Mesenchymal stem cell (in vitro differentiated cells and primary cell): ENCODE measurements at places on chromosomes 16 and 17.

DNA sequence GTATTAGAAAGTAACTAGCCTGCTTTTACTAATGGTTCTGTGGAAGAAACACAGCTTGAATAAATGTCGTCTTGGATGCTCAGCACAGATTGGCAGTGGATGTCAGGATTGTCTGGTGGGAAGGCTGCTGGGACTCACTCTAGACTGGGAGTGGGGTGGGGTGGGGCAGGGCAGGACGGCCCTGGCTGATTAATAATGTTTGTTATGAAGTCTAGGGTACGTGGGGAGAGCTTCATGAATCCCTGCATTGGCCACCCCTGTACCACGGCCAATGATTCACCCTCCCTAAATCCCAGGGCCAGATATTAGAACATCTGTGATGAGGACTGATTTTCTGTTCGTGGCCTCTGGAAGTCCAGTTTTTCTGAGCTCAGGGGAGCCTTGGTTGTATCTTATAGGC lies 421.0 kb downstream of the WWOX start:
- no peak for DNase-seq
- H3K36me3 ChIP-seq = no peaks in the 10 kb centered on the region
- H3K27ac ChIP-seq = no peak overlapping the region
- H3K4me3 ChIP-seq = no peak overlapping the region

GRCh38 chr16:69428652-69429051 lies 4.2 kb downstream of the CYB5B start:
- H3K27me3 ChIP-seq = no peaks in the 10 kb centered on the region
- no peak overlapping the region for H3K4me3 ChIP-seq
- peaks cover 31% of the 10 kb centered on the region for H3K36me3 ChIP-seq
- no peak overlapping the region for H3K27ac ChIP-seq

DNA sequence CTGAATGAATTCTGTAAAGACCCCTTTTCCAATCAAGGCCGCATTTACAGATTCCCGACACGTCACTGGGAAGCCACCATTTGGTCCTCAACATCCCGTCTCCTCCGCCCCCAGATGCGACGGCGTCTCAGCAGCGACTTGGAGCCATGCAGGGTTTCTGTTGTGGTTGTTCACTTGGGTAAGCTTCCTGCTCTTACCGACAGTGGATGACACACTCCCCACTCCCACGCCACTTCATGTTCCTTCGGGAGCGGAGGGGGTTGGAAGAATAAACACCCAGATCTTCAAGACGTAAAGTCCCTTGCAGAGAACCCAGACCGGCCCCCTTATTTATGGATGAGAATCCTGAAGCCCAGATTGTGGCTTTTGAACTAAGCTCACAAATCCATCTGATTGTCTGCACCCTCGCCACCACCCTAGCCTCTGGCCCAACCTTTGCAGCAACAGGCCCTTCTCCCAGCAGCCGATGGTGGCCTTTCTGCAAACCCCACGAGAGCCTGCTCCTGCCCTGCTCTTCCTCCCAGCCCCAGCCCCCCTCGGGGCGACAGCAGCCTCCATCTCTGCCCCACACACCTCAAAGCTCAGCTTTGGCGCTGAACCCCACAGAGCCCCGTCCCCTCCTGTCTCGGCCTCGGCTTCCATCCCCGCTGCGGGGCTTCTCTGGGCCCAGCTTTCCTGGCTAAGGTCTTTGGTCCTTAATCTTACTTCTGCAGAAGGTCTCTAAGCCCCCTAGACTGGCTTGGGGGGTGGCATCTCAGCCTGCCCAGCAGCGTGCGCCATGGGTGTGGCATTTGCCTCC lies 19.0 kb upstream of the OSGIN1 start:
- no peak overlapping the region for H3K4me3 ChIP-seq
- H3K27me3 ChIP-seq = peaks cover 51% of the 10 kb centered on the region
- H3K27ac ChIP-seq = no peak overlapping the region
- H3K36me3 ChIP-seq = no peaks in the 10 kb centered on the region
- no peaks in the 10 kb centered on the region for H3K4me1 ChIP-seq

DNA sequence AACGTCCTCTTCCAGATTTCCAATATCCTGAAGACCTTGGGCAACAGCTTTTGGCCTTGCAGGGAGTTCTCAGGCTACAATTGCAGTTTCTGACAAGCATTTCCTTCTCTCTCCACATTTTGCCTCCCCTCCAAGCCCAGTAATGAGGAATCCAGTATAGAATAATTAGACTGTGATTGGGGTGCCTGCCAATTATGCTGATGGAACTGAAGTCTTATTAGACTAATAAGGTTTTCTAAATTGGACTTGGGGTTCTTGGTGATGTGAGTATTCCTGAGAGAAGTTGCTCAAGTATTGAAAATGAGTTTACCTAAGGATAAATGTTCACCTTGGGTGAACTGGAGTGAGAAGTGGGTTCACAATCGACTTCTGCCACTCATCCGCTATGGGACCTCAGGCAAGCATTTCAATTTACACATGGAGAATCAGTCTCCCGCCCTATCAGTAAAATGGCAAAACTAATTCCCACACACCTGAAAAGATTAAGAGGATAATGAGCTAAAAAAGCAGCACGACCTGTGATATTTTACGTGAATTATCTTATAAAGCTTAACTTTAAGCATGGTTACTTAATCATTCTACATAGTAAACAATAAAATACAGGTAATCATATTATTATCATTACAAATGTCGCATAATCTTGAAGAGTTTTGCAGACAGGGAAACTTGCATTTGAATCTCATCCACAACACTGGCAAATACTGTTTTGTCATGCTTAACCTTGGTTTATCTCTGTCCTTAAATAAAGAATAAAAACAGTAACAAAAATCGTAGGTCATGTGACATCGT lies 628.0 kb downstream of the TMEM114 start:
- H3K4me1 ChIP-seq = no peaks in the 10 kb centered on the region
- H3K27ac ChIP-seq = no peak overlapping the region
- no peaks in the 10 kb centered on the region for H3K36me3 ChIP-seq
- no peaks in the 10 kb centered on the region for H3K27me3 ChIP-seq
- H3K4me3 ChIP-seq = no peak overlapping the region

GRCh38 chr17:57706761-57707160 lies 38.3 kb downstream of the CCDC182 start:
- H3K27me3 ChIP-seq = peaks cover 38% of the 10 kb centered on the region
- no peak overlapping the region for H3K27ac ChIP-seq
- no peak for DNase-seq

GRCh38 chr16:73216932-73217331 lies 169.0 kb upstream of the ZFHX3 start:
- DNase-seq = no peak
- no peak overlapping the region for H3K4me3 ChIP-seq
- H3K27me3 ChIP-seq = no peaks in the 10 kb centered on the region
- H3K27ac ChIP-seq = no peak overlapping the region
- H3K4me1 ChIP-seq = no peaks in the 10 kb centered on the region

- no peaks in the 10 kb centered on the region for H3K27me3 ChIP-seq
- no peak overlapping the region for H3K27ac ChIP-seq
- no peak overlapping the region for H3K4me3 ChIP-seq
- no peaks in the 10 kb centered on the region for H3K4me1 ChIP-seq
Observed at GRCh38 chr16:48261569-48261968, 14.2 kb upstream of the ABCC11 start.

- H3K4me3 ChIP-seq = no peak overlapping the region
- no peaks in the 10 kb centered on the region for H3K4me1 ChIP-seq
- no peaks in the 10 kb centered on the region for H3K27me3 ChIP-seq
- peaks cover 64% of the 10 kb centered on the region for H3K36me3 ChIP-seq
Observed at GRCh38 chr16:72021043-72021442, 12.5 kb downstream of the DHODH start.

GRCh38 chr17:65542610-65543009 lies 18.8 kb downstream of the AXIN2 start:
- H3K4me3 ChIP-seq = no peak overlapping the region
- no peaks in the 10 kb centered on the region for H3K27me3 ChIP-seq
- peaks cover 46% of the 10 kb centered on the region for H3K36me3 ChIP-seq
- H3K27ac ChIP-seq = no peak overlapping the region

- H3K27ac ChIP-seq = no peak overlapping the region
- no peaks in the 10 kb centered on the region for H3K27me3 ChIP-seq
- H3K4me3 ChIP-seq = no peak overlapping the region
- H3K4me1 ChIP-seq = no peaks in the 10 kb centered on the region
- DNase-seq = no peak
- peaks cover 9% of the 10 kb centered on the region for H3K36me3 ChIP-seq
Observed at GRCh38 chr16:68041783-68042182, 18.7 kb downstream of the DUS2 start.

DNA sequence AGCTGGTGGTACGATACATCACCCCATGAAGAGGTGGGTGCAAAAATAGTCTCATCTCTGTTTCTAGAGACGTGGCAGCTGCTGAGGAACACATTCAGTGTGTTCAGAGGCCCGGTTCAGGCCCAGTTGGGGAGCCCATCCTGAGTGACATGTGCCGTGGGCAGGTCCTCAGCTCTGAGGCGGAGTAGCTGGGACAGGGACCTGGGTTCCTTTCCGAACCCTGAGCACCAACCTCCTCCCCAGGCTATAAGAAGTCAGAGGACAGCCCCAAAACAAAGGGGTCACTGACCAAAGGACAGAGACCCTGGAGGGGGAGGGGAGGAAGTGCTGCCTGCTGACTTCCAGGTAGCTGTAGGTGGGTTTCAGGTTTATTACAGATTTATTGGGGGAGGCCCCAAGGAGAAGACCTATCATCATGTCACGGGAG lies 5.1 kb downstream of the LDHD start:
- peaks cover 43% of the 10 kb centered on the region for H3K4me1 ChIP-seq
- H3K27me3 ChIP-seq = no peaks in the 10 kb centered on the region
- DNase-seq = no peak
- no peak overlapping the region for H3K4me3 ChIP-seq

DNA sequence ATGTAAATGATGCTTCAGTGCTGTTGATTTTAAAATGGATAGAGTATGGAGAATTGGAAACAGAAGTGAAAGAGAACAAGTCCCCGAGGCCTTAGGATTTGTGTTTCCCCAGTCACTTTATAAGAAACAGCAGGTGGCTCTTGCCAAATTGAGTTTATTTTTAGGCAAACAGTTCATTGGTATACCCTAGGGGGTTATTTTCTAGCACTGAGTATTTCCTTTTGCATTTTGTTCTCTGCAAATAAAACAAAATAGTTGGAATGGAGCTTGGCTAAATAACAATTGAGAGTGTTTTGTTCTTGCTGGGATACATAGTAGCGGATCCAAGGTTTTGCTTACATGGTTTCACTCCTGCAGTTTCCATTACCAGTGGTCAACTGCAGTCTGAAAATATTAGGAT lies 591.1 kb upstream of the C16orf82 start:
- no peak overlapping the region for H3K27ac ChIP-seq
- no peak overlapping the region for H3K4me3 ChIP-seq
- no peaks in the 10 kb centered on the region for H3K27me3 ChIP-seq
- H3K36me3 ChIP-seq = no peaks in the 10 kb centered on the region
- no peak for DNase-seq
- H3K4me1 ChIP-seq = no peaks in the 10 kb centered on the region

GRCh38 chr16:88651276-88651988 lies 579 bp upstream of the CYBA start:
- H3K4me3 ChIP-seq = peak overlapping the region; percentile 73
- peaks cover 53% of the 10 kb centered on the region for H3K4me1 ChIP-seq
- peaks cover 33% of the 10 kb centered on the region for H3K36me3 ChIP-seq
- peak; percentile 88 for DNase-seq

- H3K27ac ChIP-seq = peak overlapping the region; percentile 47
- no peak overlapping the region for H3K4me3 ChIP-seq
- no peaks in the 10 kb centered on the region for H3K27me3 ChIP-seq
Observed at GRCh38 chr17:40024901-40025300, 9.7 kb downstream of the CSF3 start.
